ENCODE measurements at places on chromosomes 1 and 21.

DNA sequence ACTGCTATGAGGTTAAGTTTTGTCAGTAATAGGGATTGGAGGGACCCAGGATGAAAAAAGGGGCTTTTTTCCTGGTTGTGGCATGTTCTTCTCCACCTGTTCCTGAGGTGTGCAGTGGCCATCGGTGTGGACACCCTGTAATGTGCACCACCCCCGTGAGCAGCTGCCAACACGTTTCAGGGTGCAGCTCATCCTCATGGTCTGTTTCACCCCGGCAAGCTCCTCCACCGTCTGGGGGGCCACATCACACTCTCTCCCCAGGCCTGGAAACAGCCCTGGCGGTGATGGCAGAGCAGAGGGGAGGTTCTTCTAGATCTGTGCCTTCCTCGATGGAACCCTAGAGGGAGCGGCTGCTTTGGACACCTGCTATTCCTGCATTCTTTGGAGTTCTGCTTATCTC lies 435.4 kb downstream of the MATN1 start:
- DNase-seq: no peak

DNA sequence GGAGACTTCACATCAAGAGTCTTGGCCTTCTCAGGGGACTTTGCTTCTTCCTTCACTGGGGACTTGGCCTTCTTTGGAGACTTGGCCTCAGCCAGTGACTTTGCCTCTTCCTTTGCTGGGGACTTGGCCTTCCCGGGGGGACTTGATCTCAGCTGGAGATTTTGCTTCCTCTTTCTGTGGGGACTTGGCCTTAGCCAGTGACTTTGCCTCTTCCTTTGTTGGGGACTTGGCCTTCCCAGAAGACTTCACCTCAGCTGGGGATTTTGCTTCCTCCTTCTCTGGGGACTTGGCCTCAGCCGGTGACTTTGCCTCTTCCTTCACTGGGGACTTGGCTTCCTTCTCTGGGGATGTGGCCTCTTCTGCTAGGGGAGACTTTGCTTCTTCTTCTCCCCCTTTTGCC lies 13.5 kb upstream of the CD2 start:
- no peak for DNase-seq

DNA sequence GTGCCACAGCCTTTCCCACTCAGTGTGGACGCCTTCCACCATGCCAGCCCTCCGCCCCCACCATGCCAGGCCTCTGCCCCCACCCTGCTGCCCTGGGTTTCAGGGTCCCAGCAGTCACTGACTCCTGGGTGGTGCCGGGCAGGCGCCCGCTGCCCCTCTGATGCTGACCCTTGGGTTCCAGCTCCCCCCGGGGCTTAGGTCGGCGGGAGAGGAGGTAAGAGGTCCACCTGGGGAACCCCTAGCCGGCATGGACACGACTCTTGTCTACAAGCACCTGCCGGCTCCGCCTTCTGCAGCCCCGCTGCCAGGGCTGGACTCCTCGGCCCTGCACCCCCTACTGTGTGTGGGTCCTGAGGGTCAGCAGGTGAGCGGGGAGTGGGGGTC lies 7.0 kb upstream of the PFKL start:
- no peak for DNase-seq

GRCh38 chr1:199698222-199698621 lies 329.3 kb upstream of the NR5A2 start:
- no peak for DNase-seq

DNA sequence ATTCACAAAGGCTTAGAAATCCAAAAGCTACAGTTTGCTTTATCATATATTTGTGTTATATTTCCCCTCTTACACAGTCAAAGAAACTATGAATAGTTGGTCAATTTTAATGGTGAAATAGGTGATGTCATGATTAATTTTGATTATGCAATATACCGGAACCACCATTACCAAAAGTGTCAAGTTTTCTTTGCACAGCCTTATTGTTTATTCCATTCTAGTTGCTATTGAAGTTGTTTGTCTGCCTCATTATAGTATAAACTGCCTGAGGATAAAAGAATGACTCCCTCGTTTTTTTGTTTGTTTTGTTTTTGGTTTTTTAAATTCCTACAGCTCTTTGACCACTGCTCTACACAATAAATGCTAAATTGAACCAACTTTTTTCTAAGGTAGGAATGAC lies 690.6 kb upstream of the ZP4 start:
- DNase-seq: no peak

- DNase-seq: no peak
Observed at GRCh38 chr1:50426702-50427085, 3.5 kb upstream of the DMRTA2 start.

DNA sequence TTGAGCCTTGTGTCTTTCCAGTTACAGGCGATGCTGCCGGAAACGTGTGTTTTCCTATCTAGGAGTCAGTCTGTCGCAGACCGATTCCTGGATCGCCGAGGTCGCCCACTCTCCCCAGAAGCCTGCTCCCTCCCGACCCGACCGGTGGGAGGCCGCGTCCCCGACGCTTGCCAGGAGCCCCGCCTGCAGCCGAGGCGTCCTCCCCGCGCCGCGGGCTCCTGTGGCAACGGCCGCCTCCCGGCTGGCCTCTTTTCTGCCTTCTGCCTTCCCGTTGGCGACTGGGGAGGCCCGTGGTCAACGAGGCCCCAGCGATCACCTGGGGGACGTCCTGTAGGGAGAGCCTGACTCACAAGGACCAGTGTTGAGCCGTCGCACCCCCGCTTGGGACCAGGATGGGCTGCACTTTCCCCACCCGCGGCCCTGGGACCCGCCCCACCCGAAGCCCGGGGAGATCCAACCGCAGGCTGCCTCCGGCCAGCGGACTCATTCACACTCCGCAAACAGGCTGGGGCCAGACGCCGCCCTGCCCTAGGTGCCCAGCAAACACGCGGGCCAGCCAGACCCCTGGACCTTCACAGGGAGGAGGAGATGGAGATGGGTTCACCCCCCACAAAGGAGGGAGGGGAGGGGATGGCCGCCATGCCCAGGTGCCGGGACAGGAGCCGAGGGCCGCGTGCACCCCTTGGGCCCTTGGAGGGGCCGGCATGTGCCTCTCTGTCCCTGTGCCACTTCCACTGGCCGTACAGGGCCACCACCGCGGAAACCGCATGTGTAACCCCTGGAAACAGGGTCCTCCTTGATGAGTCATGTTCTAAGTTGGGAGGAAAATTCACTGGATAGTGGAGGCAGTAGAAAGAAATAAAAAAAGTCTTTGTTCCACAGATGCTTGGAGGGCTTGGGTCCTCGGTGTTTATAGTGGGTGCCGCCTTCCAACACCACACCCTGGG lies 7.2 kb upstream of the COL6A1 start:
- DNase-seq: no peak

DNA sequence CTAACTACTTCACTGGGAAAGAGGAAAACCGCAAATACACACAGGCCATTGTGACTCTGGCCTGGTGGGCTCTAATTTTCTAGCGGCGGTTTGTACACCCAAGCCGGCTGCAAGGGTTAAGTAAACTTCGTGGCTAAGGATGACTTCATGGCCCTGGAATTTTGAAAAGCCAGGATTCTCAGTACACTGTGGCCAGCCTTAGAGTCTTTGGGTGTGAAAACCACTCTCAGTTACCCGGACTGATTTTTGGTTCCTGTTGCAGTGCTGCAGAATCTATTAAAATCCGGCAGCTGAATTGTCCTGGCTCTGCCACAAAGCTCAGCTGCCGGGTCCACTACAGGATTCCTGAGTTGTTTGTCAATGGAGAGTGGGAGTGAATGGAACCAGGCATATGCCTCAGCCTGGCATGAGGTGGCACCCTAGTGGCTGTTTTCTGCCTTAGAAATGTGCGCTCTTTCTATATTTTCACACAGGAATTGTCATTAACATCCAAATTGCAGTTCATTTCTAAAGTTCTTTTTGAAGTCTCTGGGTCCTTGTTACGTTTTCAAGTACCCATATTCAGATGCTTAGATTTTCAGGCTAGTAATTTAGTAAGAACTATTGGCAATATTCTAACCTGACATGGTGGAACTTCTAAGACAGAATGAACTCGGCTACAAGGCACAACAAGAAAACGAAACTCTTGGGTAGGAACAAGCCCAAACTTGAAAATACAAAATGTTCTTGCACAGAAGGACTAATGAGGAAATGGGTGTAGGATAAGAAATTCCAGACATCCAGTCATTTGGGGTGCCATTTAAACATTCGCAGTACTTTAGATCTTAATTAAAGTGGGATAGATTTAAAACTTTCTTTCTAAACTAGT lies 255.9 kb downstream of the NFIA start:
- DNase-seq: peak; percentile 50

GRCh38 chr1:196207612-196208217 lies 400.5 kb downstream of the KCNT2 start:
- no peak for DNase-seq

- no peak for DNase-seq
Observed at GRCh38 chr1:116732726-116733125, 21.5 kb upstream of the CD2 start.

GRCh38 chr21:26130249-26130881 lies 40.2 kb downstream of the APP start:
- no peak for DNase-seq

DNA sequence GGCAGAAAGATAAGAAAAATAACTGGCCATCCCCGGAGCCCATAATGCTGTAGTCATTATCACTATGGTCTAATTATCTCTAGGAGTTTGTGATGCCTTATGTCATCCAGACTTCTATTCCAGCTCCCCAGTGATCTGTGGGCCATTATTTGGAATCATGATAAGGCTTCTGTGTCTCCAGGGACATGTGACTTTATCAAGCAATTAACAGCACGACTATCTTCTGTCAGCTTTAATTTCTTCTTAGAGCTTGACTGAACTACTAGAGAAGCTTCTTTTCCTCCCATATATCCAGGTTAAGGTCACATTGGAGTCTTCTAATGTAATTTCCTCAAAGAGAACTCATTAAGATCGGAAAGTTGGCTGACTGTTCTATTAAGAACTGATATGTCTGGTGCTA lies 100.4 kb downstream of the LHX8 start:
- no peak for DNase-seq

GRCh38 chr1:173506437-173506836 lies 29.3 kb downstream of the PRDX6 start:
- DNase-seq: no peak

- no peak for DNase-seq
Observed at GRCh38 chr1:155266553-155266952, 4.4 kb upstream of the SCAMP3 start.

Measured in thoracic aorta (tissue), 2 donors.